ENCODE measurements at places on chromosomes 6 and 20.
A peak's percentile ranks its signal among the peaks of the same experiment; 100 is the strongest.

- H3K4me3 ChIP-seq, result no peak overlapping the region
- no peak for DNase-seq
Measured at GRCh38 chr20:32753731-32754130, 8.5 kb upstream of the DNMT3B start.

DNA sequence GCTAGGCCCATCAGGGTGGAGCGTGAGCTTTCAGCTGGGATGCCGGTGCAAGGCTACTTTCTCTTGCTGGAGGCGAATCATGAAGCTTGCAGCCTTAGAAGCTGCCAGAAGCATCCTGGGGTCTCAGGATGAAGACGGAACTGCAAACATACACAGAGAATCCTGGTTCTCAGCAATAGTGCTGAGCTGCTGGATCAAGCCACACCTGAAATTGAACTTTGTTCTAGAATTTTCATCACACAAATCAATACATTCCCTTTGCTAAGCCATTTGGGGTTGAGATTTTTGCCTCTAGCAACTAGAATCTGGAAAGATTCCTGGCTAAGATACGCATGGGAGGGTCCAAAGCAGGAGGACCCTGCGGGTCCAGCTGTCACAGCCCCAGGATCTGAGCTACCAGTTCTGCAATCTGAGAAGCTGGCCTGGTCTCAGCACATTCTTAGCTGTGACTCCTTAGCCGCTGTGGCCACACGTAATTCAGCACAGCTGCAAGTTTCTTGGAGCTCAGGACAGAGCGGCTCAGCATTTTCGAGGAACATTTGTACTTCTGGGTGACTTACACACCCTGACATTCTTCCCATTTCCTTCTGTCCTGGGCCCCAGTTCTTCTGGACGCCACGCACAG lies 6.6 kb upstream of the ARFGAP1 start:
- no peak for DNase-seq
- H3K4me3 ChIP-seq, result no peak overlapping the region
- no peaks in the 10 kb centered on the region for H3K36me3 ChIP-seq

DNA sequence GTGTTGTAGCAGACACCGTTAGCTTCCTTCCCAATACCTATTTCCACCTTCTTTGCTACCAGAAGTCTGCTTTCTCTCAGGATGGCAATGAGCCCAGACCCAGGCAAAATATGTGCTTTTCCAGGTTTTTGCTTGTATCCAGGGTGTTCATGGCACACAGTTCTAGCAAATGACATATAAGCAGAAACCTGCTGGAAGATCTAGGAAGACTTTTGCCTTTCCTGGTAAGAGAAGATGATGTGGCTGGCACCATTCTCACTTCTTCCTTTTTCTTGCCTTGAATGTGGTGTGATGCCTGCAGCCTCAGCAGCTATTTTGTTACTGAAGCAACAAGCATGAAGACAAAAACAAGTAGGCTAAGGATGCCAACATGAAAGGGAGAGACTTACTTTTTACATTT lies 19.2 kb upstream of the TBC1D22B start:
- no peaks in the 10 kb centered on the region for H3K27me3 ChIP-seq
- no peak for DNase-seq
- H3K4me3 ChIP-seq, result no peak overlapping the region
- H3K4me1 ChIP-seq, result peaks cover 15% of the 10 kb centered on the region

- H3K4me3 ChIP-seq, result no peak overlapping the region
- H3K27ac ChIP-seq, result no peak overlapping the region
- H3K36me3 ChIP-seq, result no peaks in the 10 kb centered on the region
- DNase-seq, result no peak
- no peaks in the 10 kb centered on the region for H3K4me1 ChIP-seq
- H3K27me3 ChIP-seq, result no peaks in the 10 kb centered on the region
Measured at GRCh38 chr6:67666177-67666964, 968.7 kb upstream of the ADGRB3 start.

GRCh38 chr6:42390228-42390934 lies 61.3 kb downstream of the TRERF1 start:
- DNase-seq, result no peak
- no peak overlapping the region for H3K4me3 ChIP-seq
- H3K36me3 ChIP-seq, result no peaks in the 10 kb centered on the region
- H3K4me1 ChIP-seq, result peaks cover 4% of the 10 kb centered on the region

- H3K4me3 ChIP-seq, result no peak overlapping the region
- H3K36me3 ChIP-seq, result no peaks in the 10 kb centered on the region
- DNase-seq, result no peak
- H3K4me1 ChIP-seq, result peaks cover 13% of the 10 kb centered on the region
- no peak overlapping the region for H3K27ac ChIP-seq
Measured at GRCh38 chr6:142878407-142878806, 66.6 kb downstream of the HIVEP2 start.

DNA sequence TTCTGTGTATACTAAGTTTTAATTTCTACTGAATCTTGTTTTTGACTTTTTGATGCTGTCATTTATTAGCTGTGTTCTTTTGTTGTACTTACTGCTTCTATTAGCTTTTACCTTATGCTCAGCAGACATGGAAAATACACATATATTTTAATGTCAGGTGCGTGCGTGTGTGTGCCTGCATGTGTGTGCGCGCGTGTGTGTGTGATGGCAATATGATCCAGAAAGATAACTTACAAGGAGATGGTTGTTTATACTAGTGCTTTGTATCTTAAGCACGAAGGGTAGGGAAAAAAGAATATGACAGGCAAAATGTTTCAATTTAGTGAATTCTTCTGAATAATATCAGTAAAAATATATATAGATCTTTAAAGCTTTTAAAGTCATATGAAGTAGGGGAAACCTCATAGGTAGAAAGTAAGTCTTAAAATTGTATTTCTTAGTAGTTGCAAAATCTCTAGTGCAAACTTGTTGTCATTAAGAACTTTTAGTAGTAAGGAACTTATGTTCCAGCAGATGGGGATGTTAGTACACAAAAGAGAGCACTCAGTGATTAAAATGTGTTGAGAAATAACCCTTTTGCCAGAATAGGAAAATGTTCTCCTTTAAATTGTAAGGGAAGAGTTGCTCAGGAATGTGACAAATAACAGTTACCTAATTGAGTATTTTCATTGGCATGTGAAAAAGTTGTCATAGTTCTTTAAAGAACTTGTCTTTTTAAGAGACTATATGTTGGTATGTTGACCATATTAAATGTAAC lies 13.2 kb downstream of the QKI start:
- H3K36me3 ChIP-seq, result no peaks in the 10 kb centered on the region
- no peak overlapping the region for H3K27ac ChIP-seq
- no peak for DNase-seq
- no peaks in the 10 kb centered on the region for H3K4me1 ChIP-seq
- H3K27me3 ChIP-seq, result no peaks in the 10 kb centered on the region

DNA sequence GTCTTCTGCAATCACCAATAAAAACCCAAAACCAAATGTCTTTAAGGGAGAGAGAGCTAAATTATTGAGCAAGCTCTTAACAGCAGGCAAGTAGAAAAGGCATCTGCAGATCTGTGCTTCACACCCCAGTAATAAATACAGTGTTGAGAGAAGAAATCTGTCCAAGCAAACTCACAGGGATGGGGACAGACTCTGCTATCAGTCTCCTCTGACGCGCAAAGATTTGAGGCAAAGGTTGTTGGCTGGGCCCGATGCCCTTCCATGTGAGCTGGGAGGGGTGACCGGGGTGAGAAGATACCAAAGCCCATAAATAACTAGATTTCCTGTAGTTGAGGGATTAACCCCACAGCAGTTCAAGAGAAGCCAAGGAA lies 315.2 kb upstream of the SOX4 start:
- H3K4me1 ChIP-seq, result no peaks in the 10 kb centered on the region
- no peaks in the 10 kb centered on the region for H3K36me3 ChIP-seq
- H3K27ac ChIP-seq, result no peak overlapping the region
- no peaks in the 10 kb centered on the region for H3K27me3 ChIP-seq

- DNase-seq, result no peak
- H3K27ac ChIP-seq, result no peak overlapping the region
- H3K4me3 ChIP-seq, result no peak overlapping the region
- H3K4me1 ChIP-seq, result no peaks in the 10 kb centered on the region
- peaks cover 16% of the 10 kb centered on the region for H3K36me3 ChIP-seq
Measured at GRCh38 chr20:17655286-17655651, 26.8 kb downstream of the RRBP1 start.

DNA sequence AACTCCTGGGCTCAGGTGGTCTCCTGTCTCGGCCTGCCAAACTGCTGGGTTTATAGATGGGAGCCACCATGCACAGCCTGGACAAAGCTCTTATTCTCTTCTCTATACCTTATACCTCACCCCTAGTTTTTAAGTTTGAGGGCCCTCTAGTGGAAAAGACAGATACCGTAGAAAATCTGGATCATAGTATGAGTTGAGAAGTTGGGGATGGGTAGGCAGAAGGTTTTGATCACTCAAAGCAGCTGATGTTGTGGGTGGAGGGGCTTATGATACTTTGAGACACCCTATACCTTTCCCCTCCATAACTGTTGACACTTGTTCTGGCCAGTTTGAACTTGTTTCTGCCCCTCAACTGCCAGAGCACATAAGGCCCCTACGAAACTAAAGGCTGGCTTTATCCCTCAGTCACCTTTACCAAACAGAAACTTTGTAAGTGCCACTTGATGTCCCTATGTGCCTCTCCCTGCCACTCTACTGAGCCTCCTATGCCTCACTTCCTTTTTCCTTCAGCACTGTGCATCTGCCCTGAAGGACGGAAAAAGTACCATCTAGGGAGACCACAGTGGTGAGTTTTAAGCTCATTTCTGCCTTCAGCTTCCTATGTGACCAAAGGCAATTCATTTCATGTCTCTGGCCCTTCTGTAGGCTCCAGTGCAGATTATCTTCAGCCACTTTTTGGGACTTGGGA lies 28.6 kb downstream of the RALY start:
- no peak overlapping the region for H3K4me3 ChIP-seq
- DNase-seq, result no peak
- H3K27me3 ChIP-seq, result no peaks in the 10 kb centered on the region
- no peak overlapping the region for H3K27ac ChIP-seq
- no peaks in the 10 kb centered on the region for H3K36me3 ChIP-seq
- peaks cover 16% of the 10 kb centered on the region for H3K4me1 ChIP-seq

DNA sequence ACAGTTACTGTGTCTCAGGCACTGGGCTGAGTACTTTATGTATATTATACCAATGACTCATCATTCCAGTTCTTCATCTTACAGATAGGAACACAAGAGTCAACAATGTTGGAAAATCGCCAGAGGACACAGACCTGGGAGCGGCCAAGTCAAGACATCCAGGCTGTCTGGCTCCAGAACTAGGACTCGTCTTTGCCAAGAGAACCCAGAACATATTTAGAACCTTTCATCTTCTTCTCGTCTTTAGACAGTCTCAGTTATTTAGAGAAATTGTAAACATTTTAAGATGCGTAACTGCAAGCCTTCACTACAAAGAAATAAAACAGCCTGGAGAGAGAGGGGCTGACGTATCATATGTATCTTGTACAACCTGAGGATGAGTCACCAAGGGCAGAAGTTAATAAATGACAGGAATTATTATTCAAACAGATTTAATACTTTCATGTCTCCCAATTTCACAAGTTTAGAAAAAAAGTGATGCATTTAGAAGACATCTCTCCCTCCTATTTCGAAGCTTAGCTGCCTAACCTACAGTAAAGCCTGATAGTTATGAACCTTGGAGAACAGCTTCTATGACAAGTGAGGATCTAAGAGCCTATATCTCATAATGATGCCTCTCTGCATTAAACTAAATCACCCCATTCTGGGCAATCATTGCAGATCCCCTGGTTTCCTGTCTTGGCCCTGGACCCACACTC lies 43.4 kb downstream of the SLC22A3 start:
- no peaks in the 10 kb centered on the region for H3K36me3 ChIP-seq
- H3K4me1 ChIP-seq, result peaks cover 11% of the 10 kb centered on the region
- peak overlapping the region; percentile 66 for H3K27ac ChIP-seq
- no peaks in the 10 kb centered on the region for H3K27me3 ChIP-seq
- peak; percentile 71 for DNase-seq

DNA sequence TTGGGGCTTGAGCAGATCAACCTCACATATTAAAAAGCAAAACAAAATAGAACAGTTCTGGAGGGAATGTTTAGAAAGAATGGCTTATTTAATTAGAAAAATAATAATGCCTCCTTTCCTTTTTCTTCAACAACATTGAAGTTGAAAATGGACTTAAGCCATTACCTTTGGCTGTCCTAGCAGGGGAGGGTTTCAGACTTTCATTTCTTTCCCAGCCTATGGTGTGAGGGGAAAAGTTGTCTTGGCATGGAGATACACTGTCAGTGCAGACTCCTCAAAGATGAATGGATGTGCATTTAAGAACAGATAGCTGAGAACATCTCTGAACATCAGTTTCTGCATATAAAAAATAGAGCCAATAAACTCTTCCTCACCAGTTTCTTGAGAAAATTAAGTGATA lies 169.5 kb downstream of the PAX1 start:
- H3K4me1 ChIP-seq, result no peaks in the 10 kb centered on the region
- H3K36me3 ChIP-seq, result no peaks in the 10 kb centered on the region
- no peaks in the 10 kb centered on the region for H3K27me3 ChIP-seq

DNA sequence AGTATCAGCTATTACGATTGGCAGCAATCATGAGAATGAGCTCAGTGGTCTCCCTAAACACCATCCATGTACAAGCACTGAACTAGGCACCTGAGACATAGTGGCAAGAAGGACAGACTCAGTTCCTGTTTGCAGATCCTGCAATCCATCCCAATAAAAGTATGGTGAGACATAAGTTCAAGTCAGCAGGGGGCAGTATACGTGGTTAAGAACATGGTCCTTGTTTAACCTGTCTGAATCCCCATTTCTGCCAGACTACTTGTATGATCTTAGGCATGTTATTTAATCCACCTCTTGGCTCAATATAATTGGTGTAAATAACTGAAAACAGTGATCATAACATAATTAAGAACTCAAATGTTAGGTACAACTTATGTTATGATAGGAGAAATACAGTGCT lies 33.2 kb upstream of the PNISR start:
- H3K36me3 ChIP-seq, result peaks cover 4% of the 10 kb centered on the region
- H3K27ac ChIP-seq, result no peak overlapping the region
- DNase-seq, result peak; percentile 31
- no peaks in the 10 kb centered on the region for H3K4me1 ChIP-seq
- no peak overlapping the region for H3K4me3 ChIP-seq

GRCh38 chr20:21302664-21303060 lies 469 bp upstream of the XRN2 start:
- H3K36me3 ChIP-seq, result no peaks in the 10 kb centered on the region
- DNase-seq, result no peak
- H3K4me3 ChIP-seq, result peak overlapping the region; percentile 100
- peak overlapping the region; percentile 76 for H3K27ac ChIP-seq

GRCh38 chr20:6468423-6469116 lies 298.9 kb upstream of the BMP2 start:
- no peaks in the 10 kb centered on the region for H3K27me3 ChIP-seq
- no peaks in the 10 kb centered on the region for H3K4me1 ChIP-seq
- H3K27ac ChIP-seq, result no peak overlapping the region
- H3K36me3 ChIP-seq, result no peaks in the 10 kb centered on the region
- no peak for DNase-seq

All from small intestine (tissue), 16 donors.